Fibroblast of lung (primary cell): ENCODE measurements at places on chromosomes 11 and 22. TPM values are rescaled to one million over a fixed set of nuclear protein-coding genes. Genes with fewer than 3 reads are reported as not detected.

ARHGEF17 gene
- 28.2 and 42.8 TPM in 2 replicates for total RNA-seq

PARVG gene
- total RNA-seq: not detected in 2 replicates

IL10RA gene
- total RNA-seq: 0.17 and 0.26 TPM in 2 replicates

MPEG1 gene
- not detected in 2 replicates for total RNA-seq

PAX6 gene
- not detected in 2 replicates for total RNA-seq

FXYD6 gene
- 5.1 and 8.0 TPM in 2 replicates for total RNA-seq

DEUP1 gene
- under 0.01 TPM in 1 of 2 replicates, not detected in the other for total RNA-seq

GRCh38 chr11:118923721-118924587, 1.8 kb downstream of the BCL9L start:
- H3K4me1 ChIP-seq: peaks cover 30% of the 10 kb centered on the region
- no peaks in the 10 kb centered on the region for H3K27me3 ChIP-seq
- peak overlapping the region; percentile 99 for H3K27ac ChIP-seq
- no peaks in the 10 kb centered on the region for H3K36me3 ChIP-seq
- no peak for DNase-seq

DNA sequence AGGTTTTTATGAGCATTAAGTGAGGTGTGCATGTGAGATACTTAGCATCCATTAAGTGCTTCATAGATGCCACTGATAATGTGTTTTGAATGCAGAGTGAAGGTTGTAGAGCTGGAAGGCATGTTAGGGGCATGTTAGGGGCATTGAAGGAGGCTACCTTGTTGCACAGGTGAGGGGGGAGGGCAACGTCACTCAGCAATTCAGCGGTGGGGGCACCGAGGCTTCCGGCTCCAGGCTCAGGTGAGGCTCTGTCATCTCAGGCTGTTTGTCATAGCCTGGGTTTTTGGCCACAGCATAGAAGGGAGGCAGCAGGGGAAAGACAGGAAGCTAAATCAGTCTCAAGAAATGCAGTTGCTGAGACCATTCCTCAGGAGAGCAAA, 299.0 kb downstream of the NTM start:
- no peak for DNase-seq
- no peak overlapping the region for H3K27ac ChIP-seq
- no peaks in the 10 kb centered on the region for H3K27me3 ChIP-seq
- no peak overlapping the region for H3K4me3 ChIP-seq
- H3K4me1 ChIP-seq: no peaks in the 10 kb centered on the region
- H3K36me3 ChIP-seq: no peaks in the 10 kb centered on the region

- no peaks in the 10 kb centered on the region for H3K36me3 ChIP-seq
- no peaks in the 10 kb centered on the region for H3K4me1 ChIP-seq
- DNase-seq: no peak
- no peaks in the 10 kb centered on the region for H3K27me3 ChIP-seq
Observed at GRCh38 chr11:83744620-83745192, 458.5 kb upstream of the CCDC90B start.

DNA sequence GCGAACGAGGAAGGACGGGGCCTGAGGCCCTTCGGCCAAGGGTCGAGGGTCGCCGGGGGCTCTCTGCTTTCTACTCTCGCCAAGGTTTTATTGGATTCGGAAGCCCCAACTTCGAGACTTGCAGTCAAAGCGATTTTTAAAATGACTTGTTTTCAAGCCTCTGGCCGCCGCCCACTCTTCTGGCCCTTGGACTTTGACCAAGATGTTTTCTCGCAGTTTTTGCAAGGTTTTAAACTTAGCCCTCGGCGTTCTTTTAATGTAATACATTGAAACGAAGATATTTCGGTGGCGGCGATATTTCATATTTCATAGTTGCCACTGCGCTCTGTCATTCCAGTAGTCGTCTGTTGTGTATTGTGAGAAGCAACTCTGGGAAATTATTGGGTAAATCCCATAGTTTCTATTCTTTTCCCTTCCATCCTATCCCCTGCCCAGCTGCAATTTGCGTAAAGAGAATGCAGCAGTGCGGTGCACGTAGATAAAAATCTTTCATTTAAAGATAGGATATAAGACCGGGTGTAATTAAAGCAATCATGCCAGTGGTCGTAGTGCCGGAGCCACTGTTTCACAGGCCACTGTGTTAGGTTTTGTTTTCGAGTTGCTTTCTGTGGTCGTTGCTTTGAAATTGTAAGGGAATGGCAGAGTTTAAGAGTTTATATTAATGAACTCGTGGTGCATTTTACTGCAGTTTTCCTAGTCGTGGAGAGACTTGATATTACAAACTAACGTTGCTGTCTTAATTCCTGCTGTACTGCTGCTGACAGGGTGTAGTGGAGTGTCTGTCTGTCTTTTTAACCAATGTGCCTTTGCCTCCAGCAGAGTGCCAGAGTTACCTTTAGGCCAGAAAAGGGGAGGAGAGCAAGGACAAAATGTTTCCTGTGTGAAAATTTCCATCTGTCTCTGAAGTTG, 702 bp downstream of the BIRC2 start:
- DNase-seq: peak; percentile 39
- H3K36me3 ChIP-seq: no peaks in the 10 kb centered on the region
- H3K27me3 ChIP-seq: no peaks in the 10 kb centered on the region

DNA sequence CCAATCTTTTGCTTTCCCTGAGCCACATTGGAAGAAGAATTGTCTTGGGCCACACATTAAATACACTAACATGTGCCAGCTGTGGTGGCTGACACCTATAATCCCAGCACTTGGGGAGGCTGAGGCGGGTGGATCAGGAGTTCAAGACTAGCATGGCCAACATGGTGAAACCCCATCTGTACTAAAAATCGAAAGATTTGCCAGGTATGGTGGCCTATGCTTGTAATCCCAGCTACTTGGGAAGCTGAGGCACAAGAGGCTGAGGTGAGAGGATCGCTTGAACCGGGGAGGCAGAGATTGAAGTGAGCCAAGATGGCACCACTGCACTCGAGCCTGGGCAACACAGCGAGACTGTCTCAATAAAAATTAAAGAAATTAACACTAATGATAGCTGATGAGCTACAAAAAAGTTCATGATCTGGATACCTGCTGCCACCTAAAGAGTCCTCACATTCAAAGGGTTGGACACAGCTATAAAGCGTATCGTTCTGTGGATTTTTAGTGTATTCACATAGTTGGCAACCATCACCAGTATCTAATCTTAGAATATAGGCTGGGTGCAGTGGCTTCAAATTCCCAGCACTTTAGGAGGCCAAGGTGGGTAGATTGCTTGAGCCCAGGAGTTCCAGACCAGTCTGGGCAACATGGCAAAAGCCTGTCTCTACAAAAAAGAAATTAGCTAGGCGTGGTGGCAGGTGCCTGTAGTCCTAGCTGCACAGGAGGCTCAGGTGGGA, 3.4 kb upstream of the LDHC start:
- H3K4me1 ChIP-seq: no peaks in the 10 kb centered on the region
- no peak overlapping the region for H3K27ac ChIP-seq
- H3K4me3 ChIP-seq: no peak overlapping the region

GRCh38 chr11:57049749-57050148, 61.0 kb downstream of the OR5AK2 start:
- H3K36me3 ChIP-seq: no peaks in the 10 kb centered on the region
- H3K4me1 ChIP-seq: no peaks in the 10 kb centered on the region
- DNase-seq: no peak
- H3K27me3 ChIP-seq: no peaks in the 10 kb centered on the region
- no peak overlapping the region for H3K27ac ChIP-seq
- no peak overlapping the region for H3K4me3 ChIP-seq

- no peaks in the 10 kb centered on the region for H3K36me3 ChIP-seq
- H3K27ac ChIP-seq: no peak overlapping the region
- H3K4me3 ChIP-seq: no peak overlapping the region
- DNase-seq: no peak
Observed at GRCh38 chr22:49004484-49005399, 822.9 kb downstream of the BRD1 start.

DNA sequence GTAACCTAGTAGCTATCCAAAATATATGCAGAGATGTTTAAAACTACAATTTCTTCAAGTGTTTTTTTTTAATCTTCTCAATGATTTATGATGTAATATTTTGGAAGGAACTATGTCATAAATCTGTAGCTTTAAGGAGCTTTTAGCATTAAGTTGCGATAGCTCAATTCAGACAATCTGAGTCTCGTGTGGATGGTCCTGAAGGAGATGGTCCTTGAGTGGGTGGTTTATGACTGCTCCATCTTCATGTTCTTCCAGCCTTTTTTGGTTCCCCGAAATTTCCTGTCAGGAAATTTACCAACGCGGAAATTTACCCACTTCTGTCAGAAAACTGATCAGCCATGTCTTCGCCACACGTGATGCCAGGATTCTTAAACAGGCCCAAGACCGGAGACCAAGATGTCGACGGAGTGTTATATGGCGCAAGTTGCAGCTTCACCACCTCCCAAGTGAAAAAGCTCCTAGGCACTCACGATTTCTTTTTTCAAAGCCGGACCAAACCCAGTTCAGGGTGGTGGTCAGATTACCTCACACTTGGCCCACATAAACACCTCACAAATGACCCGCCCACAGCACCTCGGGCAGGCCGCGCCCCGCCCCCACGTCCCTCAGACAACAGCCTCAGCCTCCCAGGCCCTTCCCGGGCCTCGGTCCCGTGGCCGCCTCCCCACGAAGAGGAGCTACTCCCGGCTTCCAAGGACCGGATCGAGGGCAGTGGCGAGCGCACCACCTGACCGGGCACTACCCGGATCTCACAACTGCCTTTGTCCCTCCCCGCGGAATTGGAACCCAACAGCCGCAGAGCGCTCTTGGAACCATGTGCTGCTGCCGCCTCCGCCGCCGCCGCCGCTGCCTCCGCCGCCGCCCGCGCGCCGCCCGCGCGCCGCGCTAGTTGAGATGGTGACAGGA, at the start of gene MORC2:
TSS of gene MORC2 (minus strand) at position 760 of the 909 bp plus-strand sequence. CDS start 885 bp downstream, outside the sequence.
- H3K4me1 ChIP-seq: peaks cover 4% of the 10 kb centered on the region
- no peaks in the 10 kb centered on the region for H3K27me3 ChIP-seq
- H3K36me3 ChIP-seq: peaks cover 7% of the 10 kb centered on the region
- peak within 1 kb of the TSS; percentile 75 for H3K4me3 ChIP-seq

DNA sequence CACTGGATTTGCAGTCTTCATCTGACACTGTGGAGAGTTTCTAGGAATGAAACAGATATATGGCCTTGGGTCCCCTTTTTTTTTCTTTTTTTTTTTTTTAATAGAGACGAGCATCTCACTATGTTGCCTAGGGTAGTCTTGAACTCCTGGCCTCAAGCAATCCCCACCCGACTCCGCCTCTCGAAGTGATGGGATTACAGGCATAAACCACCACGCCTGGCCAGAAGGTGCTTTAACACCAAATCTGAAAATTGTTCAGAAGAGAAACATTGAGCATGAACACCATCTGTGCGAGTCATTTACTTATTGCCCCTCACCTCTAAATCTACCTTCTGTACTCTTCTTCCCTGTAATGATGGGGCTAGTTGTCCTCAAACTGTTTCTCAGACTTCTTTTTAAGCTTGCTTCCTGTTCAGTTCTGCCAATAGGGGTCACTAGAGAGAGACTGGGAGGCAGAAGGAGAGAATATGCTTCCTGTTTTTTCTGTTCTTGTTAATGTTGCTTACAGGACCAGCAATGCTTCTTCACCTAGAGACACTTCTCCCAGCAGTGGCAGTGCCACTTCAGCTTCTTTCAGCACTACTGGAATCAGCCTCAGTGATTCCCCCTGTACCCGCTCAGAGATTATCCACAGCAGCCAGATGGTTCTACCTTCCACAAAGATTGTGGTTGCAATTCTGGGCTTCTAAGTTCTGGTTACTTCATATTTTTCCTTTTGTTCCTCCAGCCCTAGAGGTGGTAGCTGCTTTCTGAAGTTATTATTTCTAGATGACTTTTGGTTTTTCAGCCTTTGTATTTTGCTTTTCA, 20.8 kb upstream of the ZBED5 start:
- peak; percentile 81 for DNase-seq
- H3K4me3 ChIP-seq: no peak overlapping the region
- H3K36me3 ChIP-seq: no peaks in the 10 kb centered on the region

DNA sequence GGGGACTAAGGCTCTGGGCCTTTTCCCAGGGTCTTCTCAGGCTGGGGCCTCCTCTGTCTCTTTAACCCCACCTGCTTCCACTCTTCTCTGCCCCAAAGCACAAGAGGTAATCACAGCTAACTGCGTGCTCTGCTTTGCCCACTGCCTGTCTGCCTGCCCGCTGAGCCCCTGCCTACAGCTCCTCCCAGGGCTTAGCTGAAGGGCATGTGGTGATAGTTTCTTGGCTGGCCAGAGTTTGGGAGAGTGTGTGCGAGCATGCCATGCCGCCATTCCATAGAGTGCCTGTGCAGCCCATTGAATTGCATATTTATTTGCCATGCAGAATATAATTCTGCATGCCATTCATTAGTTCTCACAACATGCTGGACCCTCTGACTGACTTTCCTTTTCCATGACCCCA, 32.5 kb downstream of the PHLDB1 start:
- H3K4me1 ChIP-seq: peaks cover 18% of the 10 kb centered on the region
- no peak overlapping the region for H3K4me3 ChIP-seq
- no peaks in the 10 kb centered on the region for H3K27me3 ChIP-seq

GRCh38 chr11:123231256-123231655, 36.2 kb upstream of the CLMP start:
- peak overlapping the region; percentile 46 for H3K27ac ChIP-seq
- H3K4me3 ChIP-seq: no peak overlapping the region
- no peaks in the 10 kb centered on the region for H3K36me3 ChIP-seq

DNA sequence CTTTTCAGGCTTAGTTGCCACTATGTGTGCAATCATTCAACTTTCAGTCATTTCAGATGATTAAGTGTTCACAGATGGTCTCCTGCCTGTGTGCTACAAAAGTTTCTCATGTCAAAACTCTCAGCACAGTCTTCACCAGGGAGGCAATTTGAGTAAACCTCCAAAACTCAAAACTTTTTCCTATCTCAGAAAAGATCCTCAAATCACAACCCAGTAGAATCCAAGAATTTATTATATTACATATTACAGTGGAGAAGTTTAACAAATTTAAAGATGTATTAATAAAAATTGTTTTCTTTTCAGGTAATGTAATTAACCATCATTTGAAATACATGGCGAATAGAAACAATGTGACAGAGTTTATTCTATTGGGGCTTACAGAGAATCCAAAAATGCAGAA, at the start of gene OR4C13:
TSS of gene OR4C13 (plus strand) at position 301 of the 400 bp plus-strand sequence. CDS start at position 333, 32 bp downstream.
- H3K4me3 ChIP-seq: no peak within 1 kb of the TSS
- H3K27ac ChIP-seq: no peak within 1 kb of the TSS
- H3K4me1 ChIP-seq: no peaks in the 10 kb centered on the region
- DNase-seq: no peak
- no peaks in the 10 kb centered on the region for H3K27me3 ChIP-seq

- no peak overlapping the region for H3K4me3 ChIP-seq
- no peaks in the 10 kb centered on the region for H3K36me3 ChIP-seq
- no peak overlapping the region for H3K27ac ChIP-seq
- H3K4me1 ChIP-seq: peaks cover 5% of the 10 kb centered on the region
- DNase-seq: no peak
Observed at GRCh38 chr11:130490682-130491449, 42.4 kb downstream of the ADAMTS15 start.

- no peaks in the 10 kb centered on the region for H3K36me3 ChIP-seq
- no peaks in the 10 kb centered on the region for H3K27me3 ChIP-seq
- DNase-seq: peak; percentile 3
- no peaks in the 10 kb centered on the region for H3K4me1 ChIP-seq
- H3K27ac ChIP-seq: no peak overlapping the region
- H3K4me3 ChIP-seq: no peak overlapping the region
Observed at GRCh38 chr11:113163291-113164030, 150.9 kb upstream of the TTC12 start.
